ENCODE measurements at places on chromosomes 2 and 18.
A peak's percentile ranks its signal among the peaks of the same experiment; 100 is the strongest.

DNA sequence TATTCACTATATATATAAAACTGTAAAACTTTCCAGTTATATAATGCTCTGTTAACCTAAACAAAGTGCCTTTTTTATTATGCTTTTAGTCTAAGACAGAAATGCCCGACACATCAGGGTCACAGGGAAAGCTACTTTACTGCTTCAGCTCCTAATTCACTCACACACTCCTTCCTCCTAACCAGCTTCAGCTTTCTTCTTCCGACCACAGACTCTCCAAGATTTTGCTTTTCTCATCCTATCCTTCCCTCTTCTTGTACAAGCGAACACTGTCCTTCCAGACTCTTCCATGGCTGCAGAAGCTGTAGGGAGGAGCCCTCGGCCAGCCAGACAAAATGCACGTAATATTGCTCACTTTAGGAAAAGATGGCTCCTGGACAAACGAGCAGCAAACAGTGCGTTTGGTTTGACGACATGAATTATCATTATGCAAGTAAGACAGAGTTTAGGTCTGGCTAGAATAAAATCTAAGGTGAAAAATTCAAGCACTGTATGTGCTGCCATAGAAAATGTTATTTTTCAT, 47.5 kb upstream of the HNRNPA3 start:
- peak; percentile 84 for DNase-seq

- DNase-seq = no peak
Observed at GRCh38 chr2:168723275-168723899, 79.0 kb upstream of the NOSTRIN start.

DNA sequence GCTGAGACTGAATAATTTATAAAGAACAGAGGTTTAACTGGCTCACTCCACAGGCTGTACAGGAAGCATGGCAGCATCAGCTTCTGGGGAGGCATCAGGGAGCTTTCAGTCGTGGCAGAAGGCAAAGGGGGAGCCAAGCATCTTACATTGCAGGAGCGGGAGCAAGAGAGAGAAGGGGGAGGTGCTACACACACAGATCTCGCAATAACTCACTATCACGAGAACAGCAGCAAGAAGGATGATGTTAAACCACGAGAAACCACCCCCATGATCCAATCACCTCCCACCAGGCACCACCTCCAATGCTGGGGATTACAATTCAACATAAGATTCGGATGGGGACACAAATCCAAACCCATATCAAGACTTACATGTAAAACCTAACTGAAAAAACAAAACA, 17.8 kb upstream of the MATN3 start:
- no peak for DNase-seq

DNA sequence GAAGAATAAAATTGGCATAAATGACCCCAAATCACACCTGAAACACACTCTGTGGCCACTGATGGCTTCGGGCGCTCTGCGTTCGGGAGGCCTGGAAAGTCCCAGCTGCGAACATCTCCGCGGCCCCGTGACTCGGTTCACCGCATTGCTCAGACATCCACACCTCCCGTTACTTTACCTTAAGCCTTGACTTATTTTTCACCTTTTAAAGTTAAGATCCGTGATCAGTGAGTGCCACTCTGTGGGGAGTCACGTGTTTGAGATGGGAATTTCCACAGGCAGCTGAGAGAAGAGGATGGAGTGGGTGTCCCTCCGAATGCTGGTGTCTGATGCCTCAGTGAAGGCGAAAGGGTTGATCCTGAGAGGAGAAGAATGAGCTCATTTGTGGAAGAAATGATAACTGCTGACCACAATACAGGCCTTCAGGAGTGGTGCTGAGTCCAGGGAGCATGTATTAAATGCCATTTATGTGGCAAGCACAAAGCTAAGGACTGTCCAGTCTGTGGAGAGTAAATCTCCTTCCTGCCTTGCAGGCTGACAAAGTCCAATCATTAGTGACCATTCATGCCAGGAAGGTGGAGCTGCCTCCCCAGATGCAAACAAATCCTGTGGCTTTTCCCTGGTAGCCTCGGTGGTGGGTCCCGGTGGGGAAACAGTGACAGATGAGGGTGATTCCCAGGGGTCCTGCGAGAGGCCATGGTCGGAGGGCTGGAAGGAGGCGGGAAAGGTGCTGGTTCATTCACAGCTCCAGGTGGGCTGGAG, 168.8 kb downstream of the RTP5 start:
- DNase-seq = no peak

DNA sequence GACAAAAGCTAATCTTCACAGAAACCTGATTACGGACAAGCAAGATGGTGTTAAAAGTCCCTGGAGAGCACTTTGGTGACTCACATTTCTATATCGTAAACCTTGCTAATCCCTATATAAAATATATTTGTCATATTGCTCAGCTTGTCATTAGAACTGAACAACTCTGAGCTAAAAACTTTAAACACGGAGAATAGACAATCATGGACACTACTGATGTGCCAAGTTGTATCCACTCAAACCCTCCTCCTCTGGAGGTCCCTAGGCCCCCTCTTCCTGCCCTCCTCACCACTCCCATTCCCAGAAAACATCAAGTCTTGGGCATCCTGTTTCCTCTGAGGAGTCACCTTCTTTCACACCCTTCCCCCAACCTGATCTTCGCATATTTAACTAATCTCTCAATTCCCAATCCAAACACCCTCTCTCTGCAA, 138.7 kb upstream of the PID1 start:
- DNase-seq = no peak

GRCh38 chr2:186540941-186541340, 48.9 kb upstream of the ITGAV start:
- DNase-seq = no peak

GRCh38 chr2:30661173-30662107, 145.8 kb downstream of the CAPN13 start:
- DNase-seq = no peak

DNA sequence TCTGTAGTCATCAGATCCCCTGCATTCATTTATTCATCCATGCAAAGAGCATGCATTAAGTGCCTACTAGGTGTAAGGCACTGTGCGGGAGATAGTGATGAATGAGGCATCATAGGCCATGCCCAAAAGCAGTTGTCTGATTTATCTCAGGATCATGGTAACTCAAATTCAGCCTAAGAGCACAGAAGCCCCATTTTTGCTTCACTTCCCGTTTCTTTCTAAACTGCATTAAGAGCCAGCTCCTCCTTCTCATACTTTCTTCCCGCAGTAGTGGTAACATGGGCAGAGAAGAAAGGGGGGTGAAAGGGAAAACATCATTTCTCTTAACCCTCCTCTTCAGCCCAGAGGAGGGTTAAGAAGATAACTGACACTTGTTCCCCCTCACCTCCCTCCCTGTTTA, 2.9 kb downstream of the GPR45 start:
- DNase-seq = no peak

- DNase-seq = no peak
Observed at GRCh38 chr2:240478346-240479110, 43.1 kb downstream of the GPC1 start.

DNA sequence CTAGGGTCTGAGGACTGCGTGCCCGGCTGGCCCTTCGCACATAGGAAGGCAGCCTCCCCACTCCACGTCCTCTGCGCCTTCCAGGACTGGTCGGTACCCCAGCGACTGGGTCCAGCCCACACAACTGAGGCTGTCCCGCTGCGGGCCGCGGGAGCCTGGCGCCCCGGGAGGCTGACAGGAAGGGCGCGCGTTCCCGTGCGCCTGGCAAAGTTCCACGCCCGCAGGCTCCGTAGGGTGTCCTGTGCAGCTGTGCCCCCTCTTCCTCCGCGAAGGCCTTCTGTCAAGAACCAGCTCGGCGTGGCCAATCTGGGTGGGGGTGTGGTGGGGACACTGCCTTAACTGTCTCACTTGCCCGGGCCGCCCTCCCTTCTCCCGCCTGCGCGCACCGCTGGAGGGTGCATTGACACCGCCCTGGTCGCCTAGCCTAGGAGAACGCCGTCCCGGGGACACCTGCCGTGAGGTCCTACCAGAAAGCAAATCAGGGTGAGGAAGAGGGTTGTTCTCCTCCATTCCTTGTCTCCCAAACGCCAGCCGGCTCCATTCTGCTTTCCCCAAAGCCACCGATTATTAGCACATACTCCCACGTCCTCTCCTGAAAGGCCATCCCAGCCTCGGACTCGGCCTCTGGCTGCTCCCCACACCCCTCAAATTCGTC, 618 bp upstream of the LYPD1 start:
- DNase-seq = no peak

DNA sequence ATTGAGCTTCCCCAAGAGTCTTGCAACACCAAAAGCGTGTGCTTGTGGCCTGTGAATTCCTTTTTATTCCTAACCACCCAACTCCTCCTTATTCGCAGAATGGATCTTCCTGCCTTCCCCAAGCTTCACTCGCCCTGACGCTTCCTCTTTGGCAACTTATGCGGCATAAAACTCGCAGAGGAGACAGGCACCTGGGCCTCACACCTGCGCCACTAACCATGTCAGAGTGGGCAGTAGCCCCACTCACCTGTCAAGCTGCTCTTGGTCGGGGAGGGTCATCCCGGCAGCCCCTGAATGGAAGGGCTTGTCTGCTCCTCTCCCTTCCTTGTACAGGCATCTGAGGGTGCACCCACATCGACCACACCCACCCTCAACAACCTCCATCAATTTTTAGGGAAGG, 106.9 kb upstream of the GPC1 start:
- DNase-seq = no peak

DNA sequence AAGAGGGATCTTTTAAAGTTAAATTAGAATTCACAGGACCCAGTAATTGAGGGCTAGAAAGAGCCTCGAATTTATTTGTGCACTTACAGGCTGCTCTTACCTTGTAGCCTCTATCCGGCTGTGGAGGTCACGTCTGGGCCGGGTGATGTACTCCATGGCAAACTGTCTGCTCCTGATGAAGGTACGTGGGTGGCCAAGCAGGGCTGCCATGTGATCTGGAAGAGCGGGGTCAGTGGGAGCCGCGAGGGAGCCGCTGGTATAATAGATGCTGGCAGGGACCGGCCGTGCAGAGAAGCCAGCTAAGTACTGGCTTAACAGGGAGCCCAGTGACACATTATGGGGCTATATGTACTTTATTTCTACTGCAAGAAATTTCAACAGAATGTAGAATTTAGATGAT, 59.2 kb downstream of the ADI1 start:
- peak; percentile 59 for DNase-seq

DNA sequence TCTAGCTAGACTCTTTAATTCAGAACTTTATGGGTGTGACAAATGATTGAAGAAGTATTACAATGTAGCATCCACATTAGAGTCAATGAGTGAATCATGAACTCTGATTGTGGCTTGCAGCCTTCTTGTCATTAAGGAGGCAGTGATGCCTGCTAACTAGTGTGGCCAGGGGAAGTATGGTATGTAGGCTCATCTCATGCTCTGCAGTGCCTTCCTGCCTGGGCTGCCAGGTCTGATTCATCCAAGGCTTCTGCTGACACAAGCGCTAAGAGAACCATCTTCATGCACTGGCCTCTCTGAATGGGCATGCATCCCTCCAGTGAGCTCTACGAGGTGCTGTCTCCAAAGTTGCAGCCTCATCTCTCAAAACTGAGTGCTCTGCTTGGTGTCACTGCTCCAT, 144.3 kb downstream of the MTCL1 start:
- DNase-seq = no peak

DNA sequence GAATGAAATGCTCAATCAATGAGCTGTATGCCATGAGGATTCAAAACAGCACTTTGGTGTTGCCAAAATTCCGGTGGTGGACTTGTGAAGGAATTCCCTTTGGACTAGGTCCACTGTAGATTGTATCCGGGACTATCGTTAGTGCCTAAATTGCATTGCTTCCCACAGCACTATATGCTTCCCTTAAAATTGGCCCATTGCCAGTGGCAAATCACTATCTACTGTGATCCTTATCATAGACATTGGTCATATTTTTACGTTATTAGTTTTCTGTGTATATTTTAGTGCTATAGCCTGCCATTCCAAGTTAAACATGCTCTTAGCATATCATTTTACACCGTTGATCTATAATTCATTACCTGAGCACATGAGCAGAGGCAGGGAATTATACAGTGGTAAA, 1.7 kb downstream of the PJVK start:
- peak; percentile 9 for DNase-seq

- DNase-seq = no peak
Observed at GRCh38 chr18:35099911-35100310, 58.7 kb downstream of the MAPRE2 start.

DNA sequence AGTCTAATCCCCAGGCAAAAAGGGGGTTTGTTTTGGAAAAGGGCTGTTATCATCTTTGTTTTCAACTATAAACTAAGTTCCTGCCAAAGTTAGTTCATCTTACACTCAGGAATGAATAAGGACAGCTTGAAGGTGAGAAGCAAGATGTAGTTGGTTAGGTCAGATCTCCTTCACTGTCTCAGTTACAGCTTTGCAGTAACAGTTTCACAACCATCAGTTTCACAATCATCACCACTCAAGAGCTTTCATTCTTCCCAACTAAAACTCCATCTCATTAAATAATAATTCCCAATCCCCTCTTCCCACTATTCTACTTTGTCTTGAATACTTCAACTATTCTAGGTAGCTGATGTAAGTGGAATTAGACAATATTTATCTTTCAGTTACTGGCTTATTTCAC, 200.9 kb downstream of the NYAP2 start:
- DNase-seq = no peak

- DNase-seq = no peak
Observed at GRCh38 chr2:172464400-172465129, 37.2 kb downstream of the ITGA6 start.

- peak; percentile 51 for DNase-seq
Observed at GRCh38 chr2:109660046-109660860, 46.1 kb downstream of the SOWAHC start.

- no peak for DNase-seq
Observed at GRCh38 chr2:138974651-138975050, 194.5 kb upstream of the NXPH2 start.

DNA sequence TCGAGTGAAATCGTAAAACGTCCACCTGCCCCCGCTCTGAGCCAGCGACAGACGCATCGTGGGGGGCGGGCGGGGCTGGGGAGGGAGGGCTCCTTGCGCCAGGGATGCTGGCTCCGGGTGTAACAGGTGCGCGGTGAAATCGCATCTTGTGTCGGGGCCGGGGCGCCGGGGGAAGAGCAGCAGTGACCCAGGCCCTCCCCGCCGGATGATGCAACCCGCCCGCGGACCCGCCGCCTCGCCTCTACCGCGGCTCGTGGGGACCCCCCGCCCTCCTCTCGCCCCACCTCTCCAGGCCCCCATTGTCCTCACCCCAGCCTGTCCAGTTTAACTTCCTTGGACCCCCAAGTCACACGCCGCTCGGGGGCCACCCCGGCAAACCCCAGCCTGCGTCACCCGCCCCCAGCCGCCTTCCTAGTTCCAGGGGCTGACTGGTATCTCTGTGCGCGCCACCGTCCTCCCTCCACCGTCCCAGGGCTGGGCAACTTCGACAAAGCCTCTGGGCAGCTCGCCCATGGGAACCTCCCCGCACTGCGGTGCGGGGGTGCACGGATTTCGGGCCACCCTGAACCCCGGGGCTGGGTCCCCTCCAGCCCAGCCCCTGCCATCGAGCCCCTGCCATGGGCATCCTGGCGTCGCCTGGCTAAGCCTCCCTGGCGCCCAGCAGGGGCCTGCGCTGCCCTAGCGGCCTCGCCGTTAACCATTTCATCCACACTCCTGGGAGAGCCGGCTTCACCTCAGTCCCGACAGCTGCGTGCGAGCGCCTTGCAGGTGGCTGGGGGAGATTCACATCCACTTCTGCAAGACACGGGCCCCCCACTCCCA, 799 bp upstream of the KIF1A start:
- peak; percentile 55 for DNase-seq
